ENCODE measurements at places on chromosomes 3 and 15.

DNA sequence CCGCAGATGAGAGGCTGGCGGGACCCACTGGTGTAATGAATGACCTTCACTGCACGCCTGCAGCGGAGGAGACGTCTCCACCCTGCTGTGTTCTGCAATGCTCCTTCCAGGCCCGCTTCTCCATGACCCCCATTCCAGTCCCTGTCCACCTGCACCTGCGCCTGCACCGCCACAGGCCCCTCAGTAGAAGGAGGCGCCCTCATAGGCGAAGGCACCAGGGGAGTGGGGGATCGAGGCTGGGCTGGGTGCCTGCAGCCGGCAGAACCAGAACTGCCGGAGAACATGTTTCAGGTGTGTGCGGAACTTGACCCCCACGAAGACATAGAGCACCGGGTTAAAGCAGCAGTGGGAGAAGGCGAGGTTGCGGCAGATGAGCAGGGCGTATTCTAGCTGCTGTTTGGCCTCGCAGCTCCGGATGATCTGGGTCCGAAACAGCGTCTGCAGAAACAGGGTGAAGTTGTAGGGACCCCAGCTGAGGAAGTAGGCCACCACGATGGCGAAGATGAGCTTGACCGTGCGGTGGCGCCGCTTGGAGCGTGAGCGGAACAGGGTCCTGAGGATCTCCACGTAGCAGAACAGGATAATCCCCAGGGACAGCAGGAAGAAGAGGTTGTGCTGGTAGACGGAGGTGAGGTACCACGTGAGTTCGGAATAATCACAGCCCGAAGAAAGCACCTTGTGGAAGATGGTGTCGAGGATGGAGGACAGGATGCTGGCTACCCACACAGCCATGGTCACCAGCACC is 6.3 kb downstream of the XCR1 start:
- DNase-seq = no peak

GRCh38 chr15:74870436-74871215 is 2.5 kb downstream of the SCAMP2 start:
- DNase-seq = no peak

GRCh38 chr3:173411375-173411973 is 13.9 kb downstream of the NLGN1 start:
- no peak for DNase-seq

- peak; percentile 46 for DNase-seq
Measured at GRCh38 chr15:28123408-28124023, 24.4 kb upstream of the OCA2 start.

DNA sequence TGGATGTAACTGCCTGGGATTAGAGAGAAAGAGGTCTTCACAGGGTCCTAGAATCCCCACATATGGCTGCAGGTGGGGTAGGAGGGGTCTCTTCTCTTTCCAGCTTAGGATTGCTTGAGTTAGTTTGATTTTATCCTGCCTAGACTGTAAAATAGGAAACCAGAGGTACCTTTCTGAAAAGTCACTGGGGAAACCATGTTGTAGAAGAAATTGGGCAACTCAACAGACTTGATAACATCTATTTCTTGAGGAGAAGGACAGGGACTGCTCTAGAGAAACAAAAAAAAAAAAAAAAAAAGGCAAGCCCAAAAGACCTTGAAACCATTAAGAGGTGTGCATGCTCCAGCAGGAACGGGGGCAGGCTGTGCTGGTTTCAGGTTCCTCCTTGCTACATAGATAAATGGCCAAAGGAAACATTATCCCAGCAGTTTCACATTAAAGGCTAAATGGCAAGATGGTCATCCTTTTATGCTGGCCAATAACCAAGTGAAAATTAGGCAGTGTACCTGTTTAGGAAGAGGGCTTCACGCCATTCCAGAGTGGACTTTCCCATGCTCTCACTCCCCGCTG is 116.1 kb downstream of the ALDH1A2 start:
- DNase-seq = no peak

DNA sequence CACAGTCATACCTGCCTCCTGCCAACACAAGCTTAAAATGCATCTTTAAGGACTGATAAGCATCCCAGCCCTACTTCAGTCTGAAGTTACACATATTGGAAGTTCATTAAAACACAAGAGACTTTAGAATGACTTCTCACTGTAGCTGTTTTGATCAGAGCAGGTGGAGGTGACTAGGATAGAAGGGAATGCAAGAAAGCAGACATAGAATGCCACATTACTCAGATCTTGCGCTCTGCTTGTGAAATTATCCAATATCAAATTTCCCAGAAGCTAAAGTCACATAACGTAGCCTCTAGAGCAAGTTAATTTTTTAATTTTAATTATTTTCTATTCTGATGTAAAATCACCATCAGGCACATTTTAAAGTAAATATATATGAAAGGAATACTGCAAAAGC is 306.5 kb downstream of the PLOD2 start:
- DNase-seq = no peak

DNA sequence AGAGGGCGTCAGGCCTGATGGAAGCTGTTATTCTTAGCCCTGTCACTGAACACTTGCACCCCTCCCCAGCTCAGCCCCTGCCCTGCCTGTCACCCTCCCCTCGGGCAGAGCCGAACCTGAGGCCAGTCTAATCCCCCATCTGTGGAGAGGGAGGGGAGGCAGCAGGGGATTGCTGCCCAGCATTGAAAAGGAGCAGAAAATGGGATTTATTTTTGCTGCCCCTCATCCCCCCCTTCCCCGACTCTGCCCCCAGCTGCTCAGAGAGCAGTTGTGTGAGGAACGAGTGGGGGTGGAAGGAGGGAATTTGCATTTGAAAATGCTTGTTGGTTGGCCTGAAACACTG is 71.6 kb downstream of the EPHB3 start:
- no peak for DNase-seq

- no peak for DNase-seq
Measured at GRCh38 chr3:89358281-89358680, 250.9 kb downstream of the EPHA3 start.

GRCh38 chr3:188863999-188864406 is 307.8 kb upstream of the TPRG1 start:
- no peak for DNase-seq

DNA sequence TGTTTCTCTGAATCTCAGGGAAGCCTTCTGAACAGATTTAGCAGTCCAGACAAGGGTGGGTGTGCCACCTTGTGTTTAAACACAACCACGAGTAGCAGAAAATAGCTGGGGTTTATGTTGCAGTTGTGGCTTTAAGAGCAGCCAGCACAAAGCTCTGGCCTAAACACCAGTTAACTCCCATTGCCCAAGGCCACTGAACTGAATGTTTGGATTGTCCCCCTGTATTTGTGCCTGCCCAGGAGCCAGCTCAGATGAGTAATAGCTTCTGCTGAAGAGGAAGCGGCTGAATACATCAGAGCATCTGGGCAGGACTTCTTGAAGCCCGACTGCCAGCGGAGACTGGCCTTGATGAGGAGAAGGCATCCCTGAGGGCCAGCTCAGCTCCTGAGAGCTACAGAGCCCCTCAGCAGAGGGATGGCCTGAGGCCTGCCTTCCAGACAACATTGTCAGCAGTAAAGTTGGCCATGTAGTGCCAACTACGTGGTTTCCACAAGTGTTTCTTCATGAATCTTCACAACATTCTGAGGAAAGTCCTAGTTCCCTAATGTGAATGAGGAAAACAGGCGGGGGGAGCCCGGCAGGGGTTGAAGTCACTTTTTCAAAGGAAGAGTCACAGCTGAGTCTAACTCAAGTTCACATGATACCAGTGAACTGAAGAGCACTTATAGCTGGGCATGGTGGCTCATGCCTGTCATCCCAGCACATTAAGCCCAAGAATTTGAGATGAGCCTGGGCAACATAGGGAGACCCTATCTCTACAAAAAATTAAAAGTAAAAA is 65.8 kb upstream of the ZBTB38 start:
- no peak for DNase-seq

GRCh38 chr3:44418549-44418948 is 58.9 kb downstream of the ZNF445 start:
- no peak for DNase-seq

DNA sequence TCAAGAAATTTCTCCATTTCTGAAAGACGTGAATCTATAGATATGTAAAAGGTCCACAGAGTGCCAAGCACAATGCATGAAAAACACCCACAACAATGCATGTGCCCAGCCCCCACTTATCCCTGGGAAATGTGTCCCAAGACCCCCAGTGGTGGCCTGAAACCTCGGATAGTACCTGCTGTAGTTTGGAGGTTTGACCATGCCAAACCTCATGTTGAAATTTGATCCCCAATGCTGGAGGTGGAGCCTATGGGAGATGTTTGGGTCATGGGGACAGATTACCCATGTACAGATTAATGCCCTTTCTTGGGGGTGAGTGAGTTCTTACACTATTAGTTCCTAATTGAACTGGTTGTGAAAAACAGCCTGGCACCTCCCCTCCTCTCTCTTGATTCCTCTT is 21.4 kb upstream of the MYZAP start:
- no peak for DNase-seq

DNA sequence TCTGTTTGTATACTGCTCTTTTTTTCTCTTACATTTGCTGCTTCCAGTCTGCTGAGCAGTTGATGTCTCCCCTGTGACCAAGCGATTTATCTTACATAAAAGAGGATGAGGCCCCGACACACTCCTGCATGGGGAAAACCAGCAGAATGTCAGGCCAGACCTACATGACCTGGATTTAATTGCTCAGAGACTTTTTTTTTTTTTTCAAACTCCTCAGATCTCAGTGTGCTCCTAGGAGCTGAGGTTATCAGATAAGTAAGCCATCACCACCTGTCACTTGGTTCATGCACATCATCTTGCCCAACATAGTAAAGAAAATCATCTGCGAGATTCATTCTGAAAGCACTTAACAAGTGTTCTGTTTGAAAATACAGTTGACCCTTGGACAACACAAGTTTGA is 163.1 kb downstream of the PLCL2 start:
- DNase-seq = no peak

DNA sequence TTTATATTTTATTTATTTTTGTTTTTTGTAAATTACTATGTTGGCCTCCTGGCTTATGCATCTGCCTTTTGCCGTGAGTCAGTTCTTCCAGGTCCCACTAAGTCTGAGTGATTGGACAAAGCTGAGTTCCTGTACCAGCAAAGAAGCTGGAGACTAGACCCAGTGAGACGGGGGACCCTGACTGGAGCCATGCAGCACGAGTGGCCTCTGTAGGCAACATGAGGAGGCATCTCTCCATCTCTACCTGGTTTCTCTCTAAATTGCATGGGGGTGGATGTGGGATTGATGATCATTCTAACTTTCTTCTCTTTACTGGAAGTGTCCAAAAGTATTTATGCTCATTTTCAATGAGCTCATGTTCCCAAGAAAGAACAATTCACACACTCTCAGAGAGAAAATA is 155.3 kb upstream of the MRPL3 start:
- no peak for DNase-seq

DNA sequence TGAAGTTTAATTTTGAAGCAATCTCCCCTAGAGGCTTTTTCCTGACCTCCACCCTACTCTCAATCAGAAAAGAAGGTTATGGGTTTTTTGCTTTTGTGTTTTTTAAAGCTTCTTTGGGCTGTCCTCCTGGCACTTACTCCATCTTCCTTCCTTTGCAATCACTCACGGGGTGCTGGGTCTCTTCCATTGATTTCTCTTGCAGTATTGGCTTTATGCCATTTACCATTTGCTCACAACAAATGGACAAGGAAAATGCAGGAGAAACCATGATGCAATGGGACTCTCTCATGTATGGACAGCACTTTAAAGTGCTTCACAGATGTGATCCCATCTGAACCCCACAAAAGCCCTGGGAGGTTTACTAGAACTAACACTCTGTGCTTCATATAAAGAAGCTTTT is 57.5 kb downstream of the SST start:
- DNase-seq = no peak

GRCh38 chr3:160649596-160649995 is 27.4 kb upstream of the ARL14 start:
- DNase-seq = no peak

DNA sequence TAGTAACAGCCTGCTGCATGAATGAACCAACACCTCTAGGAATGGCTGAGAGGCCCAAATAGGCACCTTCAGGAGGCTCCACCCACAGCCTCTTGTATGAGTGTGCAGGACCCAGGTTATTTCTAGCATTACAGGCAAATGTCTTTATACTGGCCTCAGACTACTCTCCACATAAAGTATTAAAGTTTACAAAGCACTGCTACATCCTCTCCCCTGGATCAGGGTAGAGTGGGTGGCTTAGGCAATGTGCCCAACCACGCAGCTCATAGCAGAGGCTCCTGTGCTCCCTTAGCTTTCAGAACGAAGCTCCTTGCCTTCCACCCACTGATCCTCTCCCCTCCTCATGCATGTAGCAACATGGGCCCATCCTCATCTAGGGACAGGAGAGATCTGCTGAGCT is 16.3 kb downstream of the TMEM43 start:
- no peak for DNase-seq

- DNase-seq = no peak
Measured at GRCh38 chr3:42122261-42123011, 31.3 kb downstream of the TRAK1 start.

DNA sequence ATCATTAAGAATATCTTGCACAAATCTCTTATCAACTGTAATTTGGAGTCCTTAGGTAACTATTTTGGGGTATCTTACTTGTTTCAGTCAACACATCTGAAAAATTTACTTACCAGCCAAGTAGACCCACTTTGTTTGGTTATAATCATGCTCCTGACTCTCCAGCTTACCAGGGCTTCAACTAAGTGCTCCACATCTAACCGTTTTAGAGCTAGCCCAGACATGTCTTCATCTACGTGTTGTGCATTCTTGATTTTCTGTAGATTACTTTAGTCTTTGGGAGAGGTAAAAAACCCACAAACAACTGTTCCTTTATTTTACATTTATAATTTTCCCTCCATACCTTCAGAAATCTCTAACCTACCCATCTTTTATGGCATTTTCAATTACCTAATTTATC is 17.2 kb downstream of the EAF2 start:
- DNase-seq = no peak

GRCh38 chr3:38205472-38205805 is 40.1 kb downstream of the OXSR1 start:
- no peak for DNase-seq

DNA sequence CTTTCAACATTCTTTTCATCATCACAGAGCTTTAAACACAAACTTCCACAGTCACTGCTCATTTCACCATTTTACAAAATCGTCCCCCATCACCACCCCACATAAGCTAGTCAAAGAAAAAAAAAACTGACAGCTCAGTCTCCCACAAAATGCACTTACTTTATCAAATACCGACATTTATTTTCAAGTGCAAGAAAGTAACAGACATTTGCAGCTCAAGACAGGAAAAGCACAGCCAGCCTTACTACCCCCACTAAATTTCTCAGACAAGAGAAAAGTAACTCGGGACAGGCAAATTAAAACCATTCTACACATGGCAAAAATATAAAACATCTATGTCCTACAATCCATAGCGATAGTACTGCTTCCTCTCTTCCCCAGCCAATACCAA is 402.4 kb downstream of the SHQ1 start:
- DNase-seq = no peak

DNA sequence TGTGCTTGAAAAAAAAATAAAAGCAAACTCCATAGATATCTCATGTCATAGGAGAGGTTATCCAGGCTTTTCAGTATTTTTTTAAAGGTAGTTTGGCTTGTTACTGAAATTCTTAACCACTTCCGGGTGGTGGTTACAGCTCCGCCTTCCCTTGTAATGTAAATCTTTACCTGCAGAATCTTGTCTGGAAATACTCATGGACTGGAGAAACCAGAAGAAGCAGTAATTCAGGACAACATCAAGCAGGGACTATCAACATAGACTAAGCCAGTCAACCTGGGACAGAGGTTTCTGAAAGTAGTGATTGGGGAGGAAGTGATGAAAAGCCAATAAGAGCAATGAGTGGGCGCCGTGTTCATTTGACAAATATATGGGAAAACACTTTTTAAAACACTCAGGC is 78.9 kb upstream of the SKOR1 start:
- no peak for DNase-seq

- no peak for DNase-seq
Measured at GRCh38 chr15:73944161-73945129, 18.2 kb downstream of the LOXL1 start.

- DNase-seq = no peak
Measured at GRCh38 chr3:74000725-74001124, 376.0 kb upstream of the PDZRN3 start.

All from CD4-positive, alpha-beta T cell treated with Interleukin-1 beta for 1 hour (primary cell).